ENCODE measurements at places on chromosomes 4 and X.

GRCh38 chr4:7339751-7340552, 94.8 kb downstream of the PSAPL1 start:
- DNase-seq: no peak

DNA sequence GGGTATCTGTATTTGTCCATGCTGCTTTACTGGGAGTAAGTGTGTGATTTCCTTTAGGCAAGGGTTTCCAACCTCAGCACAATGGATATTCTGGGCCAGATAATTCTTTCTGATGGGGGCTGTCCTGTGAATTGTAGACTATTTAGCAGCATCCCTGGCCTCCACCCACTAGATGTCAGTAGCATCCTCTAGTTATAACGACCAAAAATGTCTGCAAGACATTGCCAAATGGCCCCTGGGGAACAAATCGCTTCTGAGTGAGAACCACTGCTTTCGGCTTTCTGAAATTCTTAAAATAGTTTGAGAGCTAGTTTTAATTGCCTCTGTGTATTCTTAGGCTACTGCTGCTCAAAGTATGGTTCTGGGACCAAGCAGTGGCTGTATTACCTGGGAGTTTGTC, 81.2 kb upstream of the GPM6B start:
- DNase-seq: peak; percentile 6

DNA sequence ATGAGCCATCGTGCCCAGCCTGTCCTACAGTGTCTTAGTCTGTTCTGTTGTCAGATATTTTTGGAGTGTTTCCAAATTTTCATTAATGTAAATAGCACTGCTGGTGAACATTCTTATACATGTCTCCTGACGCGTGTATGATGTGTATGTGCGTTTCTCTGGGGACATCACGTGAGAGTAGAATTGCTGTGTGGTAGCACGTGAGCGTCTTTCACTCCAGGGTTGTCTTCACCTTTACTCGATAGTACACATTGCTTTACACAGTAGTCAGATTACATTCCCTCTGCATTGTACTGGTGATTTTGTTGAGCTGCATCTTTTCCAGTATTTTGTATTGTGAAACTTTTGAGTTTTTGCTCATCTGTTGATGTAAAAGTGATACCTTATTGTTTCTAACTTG, 60.0 kb downstream of the ARHGAP10 start:
- DNase-seq: no peak

DNA sequence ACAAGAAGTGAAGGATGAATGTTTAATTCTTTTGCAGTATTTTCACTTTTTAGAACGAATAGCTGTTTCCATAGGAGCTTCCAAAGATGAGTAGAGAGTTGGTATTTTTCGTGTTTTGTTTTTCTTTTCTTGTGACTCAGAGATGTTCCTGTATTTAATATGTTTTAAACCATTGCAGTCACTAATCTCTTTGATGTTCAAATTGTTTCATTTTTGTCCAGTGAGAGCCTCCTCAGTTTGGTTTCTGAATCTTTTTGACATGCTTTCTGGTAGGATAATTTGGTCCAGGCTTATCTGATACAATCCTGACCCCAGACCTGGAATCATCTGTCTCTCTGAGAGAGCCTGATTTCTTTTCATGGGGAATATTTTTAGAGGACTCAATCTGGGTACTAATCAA, 41.6 kb downstream of the BEX3 start:
- no peak for DNase-seq

DNA sequence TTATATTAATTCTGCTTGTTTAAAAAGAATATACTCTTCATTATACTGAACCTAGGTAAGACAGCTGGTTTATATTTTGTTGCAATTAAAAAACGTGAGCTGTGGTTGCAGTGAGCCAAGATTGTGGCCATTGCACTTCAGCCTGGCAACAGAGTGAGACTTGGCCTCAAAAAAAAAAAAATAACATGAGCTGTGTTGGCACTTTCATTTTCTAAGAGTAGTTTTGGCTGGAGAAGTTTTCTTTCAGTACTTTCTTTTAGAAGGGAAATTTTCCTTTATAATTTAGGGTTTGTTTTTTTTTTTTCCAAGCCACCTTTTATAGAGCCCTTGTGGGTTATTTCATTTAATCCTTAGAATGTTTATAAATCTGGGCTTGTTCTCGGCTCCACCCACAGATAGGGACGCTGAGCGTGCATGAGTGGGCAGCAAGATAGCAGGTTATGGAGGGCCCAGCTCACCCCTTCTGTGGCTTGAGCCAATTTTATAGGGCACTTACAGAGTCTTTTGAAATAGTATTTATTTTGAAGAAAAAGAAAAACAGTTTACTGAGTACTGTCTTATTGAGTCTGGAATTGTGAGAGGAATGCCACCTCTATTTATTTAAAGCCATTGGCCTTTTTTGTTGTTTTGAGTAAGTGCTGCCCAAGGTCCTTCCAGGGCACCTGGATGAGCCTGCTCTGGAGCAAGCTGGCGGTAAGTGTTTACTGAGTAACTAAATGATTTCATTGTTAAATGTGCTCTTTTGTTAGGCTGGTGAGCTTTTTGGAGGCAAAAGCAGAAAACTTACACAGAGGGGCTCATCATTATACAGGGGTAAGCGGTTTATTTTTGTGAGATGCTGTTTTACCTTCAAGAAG, 60.9 kb downstream of the HTT start:
- DNase-seq: no peak

- no peak for DNase-seq
These were observed 182.2 kb upstream of the GATB start for GRCh38 chr4:151942971-151943370.

DNA sequence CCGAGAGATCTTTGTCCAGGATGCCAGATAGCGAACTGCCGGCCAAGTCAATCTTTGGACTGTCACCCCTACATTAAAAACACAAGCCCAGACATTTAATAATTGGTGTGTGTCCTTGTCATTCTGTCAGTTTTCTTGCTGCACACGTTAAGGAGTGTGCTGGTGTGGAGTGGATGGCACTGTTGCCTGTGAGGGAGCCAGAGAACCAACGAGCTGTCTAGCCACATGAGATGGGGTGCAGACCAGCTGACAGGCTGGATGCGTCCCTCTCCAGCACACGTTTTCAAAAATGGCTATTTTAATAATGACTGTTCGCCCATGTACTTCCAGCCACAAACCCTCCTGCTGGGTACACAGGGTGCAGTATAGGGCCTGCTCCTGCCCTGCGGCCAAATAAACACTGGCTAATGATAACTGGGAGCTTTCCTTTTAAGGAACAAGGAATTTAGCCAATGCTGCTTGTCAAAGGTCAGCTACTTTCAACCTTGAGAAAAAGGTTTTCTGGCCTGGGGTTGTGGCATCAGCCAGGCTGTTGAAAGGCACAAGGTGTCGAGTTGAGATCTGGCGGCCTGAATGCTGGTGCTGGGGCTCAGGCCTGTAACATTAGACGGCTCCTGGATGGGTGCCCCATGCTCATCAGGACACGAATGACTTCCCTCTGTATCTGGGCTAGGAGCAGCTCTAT, 54.0 kb upstream of the MAP3K15 start:
- DNase-seq: no peak

Data from HFF-Myc (cell line).